SJCRH30 (cell line): ENCODE measurements at places on chromosomes 2 and 18. TPM values are rescaled to one million over a fixed set of nuclear protein-coding genes. Genes with fewer than 3 reads are reported as not detected.

DNA sequence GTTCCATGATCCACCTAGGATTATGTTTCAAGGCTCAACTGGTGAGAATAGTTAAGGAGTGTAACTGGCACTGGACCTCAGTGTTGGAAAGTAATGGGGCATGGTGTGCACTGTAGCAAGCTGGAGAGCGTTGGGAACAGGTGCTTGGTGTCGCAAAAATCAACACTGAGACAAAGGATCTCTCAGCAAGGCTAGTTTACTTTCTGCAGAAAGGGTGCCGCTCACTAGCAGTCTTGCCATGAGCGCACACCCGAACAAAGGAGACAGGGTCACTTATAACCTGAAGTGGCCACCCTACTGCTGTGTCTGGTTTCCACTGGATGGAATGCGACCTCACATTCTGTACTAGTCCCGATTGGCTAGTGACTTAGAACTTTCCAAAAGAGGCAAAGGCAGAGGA, 133.2 kb downstream of the TMEM17 start:
- no peak for DNase-seq

GRCh38 chr2:56540916-56541315, 357.1 kb downstream of the CCDC85A start:
- DNase-seq = no peak

DNA sequence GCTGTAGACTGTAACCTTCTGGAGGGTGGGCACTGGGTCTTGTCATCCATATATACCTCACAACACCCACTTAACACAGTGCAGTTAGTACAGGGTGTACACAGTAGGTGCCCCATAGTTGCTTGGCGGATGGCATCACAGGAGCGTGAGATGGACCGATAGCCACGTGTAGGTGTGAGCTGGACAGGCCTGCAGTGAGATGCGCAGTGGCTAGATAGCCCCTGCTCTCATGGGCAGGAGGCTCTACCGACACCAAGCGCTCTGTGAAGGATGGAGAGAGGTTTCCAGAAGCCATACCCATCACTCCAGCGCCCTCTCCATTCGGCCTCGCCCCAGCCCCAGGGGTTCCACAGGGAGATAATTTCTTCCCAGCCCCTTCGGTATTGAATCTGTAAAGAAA, 49.5 kb downstream of the CAPN13 start:
- no peak for DNase-seq

DNA sequence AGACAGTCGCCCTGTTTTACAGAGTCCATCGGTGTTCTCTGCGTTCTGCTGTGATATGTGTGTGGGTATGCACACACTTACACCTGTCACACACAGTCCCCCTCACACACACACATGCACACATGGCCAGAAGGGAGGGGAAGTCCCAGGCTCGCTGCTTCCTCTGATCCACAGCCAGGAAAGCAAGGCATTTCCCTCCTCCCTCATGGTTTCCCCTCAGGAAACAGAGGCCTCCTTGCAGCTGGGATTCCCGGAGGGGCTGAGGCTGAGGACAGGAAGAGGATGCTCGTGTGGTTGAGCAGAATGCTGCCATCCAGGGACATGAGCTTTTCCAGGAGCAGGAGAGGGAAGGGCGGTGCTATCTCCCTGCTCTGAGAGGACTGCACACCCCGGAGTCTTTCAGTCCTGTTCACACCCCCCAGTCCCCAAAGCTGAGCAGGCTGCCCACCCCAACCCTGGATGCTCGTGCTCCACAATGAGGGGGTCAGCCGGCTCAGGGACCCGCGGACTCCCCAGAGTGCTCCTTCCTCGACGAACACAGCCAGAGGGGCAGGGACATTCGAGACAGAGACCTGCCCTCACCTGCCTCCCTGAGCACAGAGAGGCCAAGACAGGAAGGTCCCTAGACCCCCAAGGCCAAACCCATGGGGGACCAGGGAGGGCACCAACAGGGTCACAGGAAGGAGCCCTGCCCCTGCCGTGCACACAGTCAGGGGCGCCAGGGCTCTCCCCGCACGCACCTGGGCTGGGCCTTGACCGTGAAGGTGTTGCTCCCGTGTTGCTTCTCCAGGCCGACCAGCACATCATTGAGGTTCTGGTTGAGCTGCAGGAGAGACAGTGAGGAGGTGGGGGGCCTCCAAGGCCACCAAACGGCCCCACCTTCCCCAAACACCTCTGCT, 45.3 kb downstream of the BIN1 start:
- peak; percentile 50 for DNase-seq

DNA sequence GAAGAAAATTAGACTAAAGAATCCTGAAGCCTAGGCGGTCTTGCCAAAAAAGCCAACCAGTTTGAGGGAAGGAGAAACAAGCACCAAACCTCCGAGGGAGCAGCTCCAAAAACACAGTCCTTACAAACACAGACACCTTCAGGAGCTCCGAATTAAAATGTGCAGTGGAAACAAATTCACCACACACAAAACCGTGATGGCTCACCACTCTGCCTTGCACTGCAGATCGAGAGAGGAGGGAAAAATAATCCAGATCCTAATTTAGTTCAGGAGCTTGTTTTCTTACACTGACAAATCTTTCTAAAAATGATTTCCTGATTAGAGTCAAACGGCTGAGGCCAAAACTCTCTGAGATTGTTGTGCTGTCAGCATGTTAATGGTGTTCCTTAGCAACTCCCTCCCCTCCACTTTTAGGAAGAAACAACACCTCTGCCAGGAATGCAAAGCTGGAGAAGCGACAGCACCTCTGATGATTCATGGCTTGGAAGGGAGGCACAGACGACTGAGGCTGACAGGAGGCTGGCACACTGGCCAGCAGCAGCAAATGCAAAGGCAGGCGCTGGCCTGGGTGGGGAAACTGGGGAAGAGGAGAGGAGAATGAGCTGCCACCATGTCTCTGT, 249.4 kb upstream of the KLHL29 start:
- DNase-seq = no peak

DNA sequence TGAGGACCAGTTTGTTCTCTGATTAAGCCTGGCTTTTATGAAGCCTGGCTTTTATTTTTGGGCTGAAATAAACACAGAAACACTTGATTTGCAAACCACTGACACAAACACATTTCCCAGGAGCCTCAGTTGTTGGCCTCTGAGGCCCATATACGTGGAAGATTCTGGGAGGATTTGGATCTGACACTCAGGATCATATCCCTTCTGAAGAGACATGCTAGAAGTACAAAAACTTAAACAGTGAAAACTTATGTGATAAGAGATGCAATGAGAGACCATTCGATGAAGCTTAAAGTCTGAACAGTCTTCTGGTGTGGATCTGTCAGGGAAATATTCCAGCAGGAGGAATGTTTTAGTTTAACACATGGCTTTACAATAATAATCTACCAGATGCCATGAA, 33.0 kb downstream of the MYT1L start:
- no peak for DNase-seq

GRCh38 chr2:160309585-160309984, 109.5 kb upstream of the ITGB6 start:
- DNase-seq = no peak

DNA sequence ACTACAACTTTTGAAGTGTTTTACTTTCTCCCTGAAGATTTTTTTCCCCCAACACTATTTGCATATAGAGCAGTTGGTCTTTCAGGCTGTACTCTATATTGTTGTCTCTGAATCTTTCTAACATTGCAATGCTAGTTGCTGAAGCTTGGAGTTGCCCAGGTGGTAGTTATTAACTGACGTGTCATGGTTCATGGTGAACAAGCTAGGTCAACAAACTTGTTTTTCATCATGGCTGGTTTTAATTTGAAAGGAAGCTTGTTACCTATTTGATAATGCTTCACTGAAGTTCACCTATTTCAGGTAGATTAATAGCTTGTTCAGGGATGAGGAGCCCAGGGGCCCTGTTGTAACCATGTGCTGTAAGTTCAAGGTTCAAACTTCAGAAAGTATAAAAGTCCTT, 158.8 kb upstream of the ZEB2 start:
- no peak for DNase-seq

DNA sequence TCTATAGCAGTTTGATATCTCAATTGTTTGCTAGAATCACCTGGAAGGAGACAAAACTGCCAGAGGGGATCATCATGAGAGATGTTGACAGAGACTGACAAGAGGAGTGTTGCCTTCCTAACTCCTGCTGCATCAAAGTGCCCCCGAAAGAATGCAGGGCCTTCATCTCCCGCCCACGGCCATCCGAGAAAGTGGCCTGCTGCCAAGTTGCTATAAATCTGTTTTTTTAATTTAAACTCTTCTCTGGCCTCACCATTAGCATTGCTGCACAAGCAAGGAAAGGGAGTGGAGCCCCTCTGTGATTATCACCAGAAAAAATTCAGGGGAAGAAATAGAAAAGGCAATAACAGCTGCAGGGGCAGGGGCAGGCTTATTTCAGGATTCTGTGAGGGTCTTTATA, 238.1 kb upstream of the EPHA4 start:
- no peak for DNase-seq

GRCh38 chr2:20723543-20723942, 56.6 kb downstream of the GDF7 start:
- no peak for DNase-seq

DNA sequence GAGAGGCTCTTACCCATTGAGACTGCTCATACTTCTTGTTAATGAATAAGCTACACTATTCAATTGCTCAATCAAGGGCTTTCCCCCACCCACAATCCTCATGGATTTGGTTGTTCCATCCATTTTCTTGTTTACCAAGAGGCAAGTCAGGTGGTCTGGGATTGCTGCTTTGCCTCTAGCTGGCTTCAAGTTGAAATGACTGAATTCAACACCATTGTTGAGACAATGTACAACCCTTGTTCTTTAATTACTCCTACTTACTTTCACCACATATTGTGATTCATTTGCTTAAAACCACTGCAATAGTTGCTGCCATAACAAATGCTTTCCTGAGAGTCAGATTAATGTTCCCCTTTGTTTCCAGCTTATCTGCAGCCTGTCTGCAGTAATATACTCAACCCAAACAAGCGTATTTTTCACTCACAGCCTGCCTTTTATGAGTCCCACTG, 532.2 kb downstream of the RIT2 start:
- DNase-seq = no peak

DNA sequence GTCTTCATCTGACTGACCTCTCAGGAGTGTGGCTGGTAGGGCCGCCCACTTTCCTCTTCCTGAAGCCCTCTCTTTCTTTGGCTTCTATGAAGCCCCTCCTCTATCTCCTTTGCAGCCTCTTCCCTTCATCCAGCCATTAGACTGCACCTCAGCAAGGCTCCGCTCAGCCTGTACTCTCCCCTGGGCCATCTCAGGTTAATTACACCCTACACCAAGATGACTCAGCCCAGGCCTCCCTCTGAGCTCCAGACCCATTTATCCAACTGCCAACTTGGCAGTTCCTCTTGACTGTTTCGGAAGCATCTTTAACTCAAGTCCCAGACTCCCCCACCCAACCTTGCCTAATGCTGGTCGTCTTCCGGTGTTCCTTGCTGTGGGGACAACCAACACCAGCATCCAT, 5.8 kb upstream of the WNT6 start:
- no peak for DNase-seq

- no peak for DNase-seq
Observed at GRCh38 chr2:128513961-128514283, 195.3 kb upstream of the HS6ST1 start.

DNA sequence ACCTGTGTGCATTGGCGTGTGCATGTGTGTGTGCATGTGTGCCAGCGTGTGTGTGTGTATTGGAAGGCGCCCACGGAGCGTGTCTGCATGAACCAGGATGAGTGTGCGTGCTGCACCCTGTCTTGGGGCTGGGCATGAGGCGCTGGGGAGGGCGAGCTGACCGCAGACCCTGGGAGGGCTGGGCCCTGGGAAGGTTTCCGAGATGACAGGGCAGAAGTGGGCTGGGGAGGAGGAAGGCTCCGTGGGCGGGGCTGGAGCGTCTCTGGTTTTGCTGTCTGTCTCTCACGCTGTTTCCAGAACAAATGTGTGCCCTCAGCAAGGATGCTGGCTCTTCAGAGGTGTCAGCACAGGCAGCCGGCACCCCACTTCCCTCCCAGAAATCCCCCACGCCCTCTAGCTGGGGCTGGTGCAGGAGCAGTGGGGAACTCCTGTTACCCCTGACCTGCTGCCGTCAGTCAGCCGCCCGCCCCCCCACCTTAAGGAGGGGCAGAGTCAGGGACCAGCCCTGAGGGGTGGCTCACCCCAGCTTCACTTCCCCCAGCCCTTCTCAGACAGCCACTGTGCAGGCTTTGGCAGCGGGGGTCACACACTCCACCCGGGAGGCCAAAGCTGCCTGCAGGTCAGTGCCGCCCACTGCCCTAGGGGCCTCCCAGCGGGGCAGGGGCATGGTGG, at the start of gene GPR35:
TSS of gene GPR35 (plus strand) at position 531 of the 672 bp plus-strand sequence. CDS start 4,473 bp downstream, outside the sequence.
- peak; percentile 19 for DNase-seq

DNA sequence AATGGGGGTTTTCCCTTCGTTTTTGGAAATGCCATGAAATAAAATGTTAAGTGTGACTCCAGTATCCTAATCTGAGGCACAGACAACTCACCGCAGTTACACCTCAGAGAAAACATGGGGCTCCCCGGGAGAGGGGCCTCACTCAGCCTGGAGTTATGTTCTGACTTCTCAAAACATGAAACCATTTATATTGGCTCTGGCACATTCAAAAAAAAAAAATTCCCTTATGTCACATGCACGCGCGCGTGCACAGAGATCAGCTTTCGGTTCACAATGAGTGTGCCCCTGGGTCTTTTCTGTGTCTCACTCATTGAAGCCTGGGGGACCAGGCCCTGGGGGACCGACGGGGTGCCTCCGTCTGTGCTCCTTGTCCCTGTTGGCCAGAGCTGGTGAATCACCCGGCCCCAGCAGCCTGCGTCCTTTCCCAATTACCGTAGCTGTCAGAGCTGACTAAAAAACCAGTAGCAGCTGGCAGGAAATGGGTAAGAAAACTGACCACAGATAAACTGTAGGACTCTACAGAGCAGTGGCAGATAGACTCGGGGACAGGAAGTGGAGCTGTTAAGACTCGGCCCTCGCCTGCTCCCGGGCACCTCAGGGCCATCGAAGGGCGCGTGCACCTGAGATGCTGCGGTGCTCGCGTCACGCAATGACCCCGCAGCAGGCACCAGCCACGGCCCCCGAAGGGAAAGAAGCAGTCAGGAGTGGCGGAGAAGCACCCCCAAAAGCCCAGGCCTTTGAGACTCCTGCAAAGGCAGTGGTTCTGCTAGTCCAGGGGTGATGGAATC, 138.3 kb upstream of the ID2 start:
- peak; percentile 92 for DNase-seq

GRCh38 chr2:113080134-113080533, 12.4 kb downstream of the IL1F10 start:
- DNase-seq = peak; percentile 23

CCDC102B gene
- 0.51 and 0.91 TPM in 2 replicates for total RNA-seq

CNGA3 gene
- 0.08 TPM in 1 of 2 replicates, not detected in the other for total RNA-seq

SNORC gene
- 0.33 and 0.75 TPM in 2 replicates for total RNA-seq

VSNL1 gene
- not detected in 2 replicates for total RNA-seq

CTAGE1 gene
- total RNA-seq = not detected in 2 replicates

DSG1 gene
- total RNA-seq = 0.03 TPM in 1 of 2 replicates, not detected in the other

PMAIP1 gene
- total RNA-seq = 10.6 and 15.7 TPM in 2 replicates

MLPH gene
- 0.14 TPM in 1 of 2 replicates, not detected in the other for total RNA-seq
